Forelimb muscle (tissue), 1 donor: ENCODE measurements at places on chromosomes 16 and 17. TPM values are rescaled to one million over a fixed set of nuclear protein-coding genes. Genes with fewer than 3 reads are reported as not detected.

FBXO39 gene
- polyA plus RNA-seq: 0.20 TPM

TP53TG3B gene
- polyA plus RNA-seq: not detected

ABCC12 gene
- polyA plus RNA-seq: 0.33 TPM

MYH2 gene
- polyA plus RNA-seq: 74.3 TPM

MT1M gene
- 1.2 TPM for polyA plus RNA-seq

EXOC3L1 gene
- polyA plus RNA-seq: 12.9 TPM

GRCh38 chr17:80845069-80845862 lies 146.4 kb upstream of the CHMP6 start:
- no peak for DNase-seq

DNA sequence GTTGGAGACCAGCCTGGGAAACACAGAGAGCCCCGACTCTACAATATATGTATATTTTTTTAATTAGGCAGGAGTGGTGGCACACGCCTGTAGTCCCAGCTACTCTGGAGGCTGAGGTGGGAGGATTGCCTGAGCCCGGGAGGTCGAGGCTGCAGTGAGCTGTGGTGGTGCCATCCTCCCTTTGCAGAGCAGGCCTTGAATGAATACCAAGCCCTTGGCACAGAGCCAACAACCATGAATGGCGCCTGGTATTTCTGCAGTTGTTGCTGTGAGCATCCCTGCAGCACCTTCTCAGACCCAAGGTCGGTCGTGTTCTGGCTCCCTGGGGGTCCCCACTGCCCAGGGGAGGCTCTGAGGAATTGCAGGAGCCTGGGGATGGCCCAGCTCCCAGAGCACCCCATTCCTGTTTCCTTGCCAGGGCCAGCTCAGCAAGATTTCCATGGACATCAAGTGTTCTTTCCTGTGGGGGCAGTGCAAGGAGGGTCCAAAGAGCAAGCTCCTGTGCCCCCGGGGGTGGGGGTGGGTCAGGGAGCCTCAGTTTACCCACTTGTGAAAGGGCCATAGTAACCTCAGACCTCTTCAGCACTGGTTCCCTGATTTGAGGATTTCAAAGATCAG lies 25.6 kb upstream of the RMI2 start:
- DNase-seq: no peak

DNA sequence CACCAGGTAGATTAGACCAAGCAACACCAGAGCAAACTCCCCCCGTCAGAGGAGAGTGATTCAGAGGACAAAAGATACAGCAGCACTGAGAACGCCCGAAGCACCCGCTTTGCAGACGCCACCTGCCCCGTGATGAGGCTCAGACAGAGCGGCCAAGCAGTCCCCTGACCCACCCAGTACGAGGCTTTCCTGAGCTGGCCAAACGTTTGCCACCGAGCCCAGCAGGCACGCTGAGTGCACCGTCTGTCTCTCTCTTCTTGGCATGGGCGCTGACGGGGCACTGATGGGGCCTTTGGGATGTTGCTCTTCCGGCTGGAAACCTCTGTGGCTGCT lies 19.4 kb upstream of the WDR45B start:
- DNase-seq: no peak

DNA sequence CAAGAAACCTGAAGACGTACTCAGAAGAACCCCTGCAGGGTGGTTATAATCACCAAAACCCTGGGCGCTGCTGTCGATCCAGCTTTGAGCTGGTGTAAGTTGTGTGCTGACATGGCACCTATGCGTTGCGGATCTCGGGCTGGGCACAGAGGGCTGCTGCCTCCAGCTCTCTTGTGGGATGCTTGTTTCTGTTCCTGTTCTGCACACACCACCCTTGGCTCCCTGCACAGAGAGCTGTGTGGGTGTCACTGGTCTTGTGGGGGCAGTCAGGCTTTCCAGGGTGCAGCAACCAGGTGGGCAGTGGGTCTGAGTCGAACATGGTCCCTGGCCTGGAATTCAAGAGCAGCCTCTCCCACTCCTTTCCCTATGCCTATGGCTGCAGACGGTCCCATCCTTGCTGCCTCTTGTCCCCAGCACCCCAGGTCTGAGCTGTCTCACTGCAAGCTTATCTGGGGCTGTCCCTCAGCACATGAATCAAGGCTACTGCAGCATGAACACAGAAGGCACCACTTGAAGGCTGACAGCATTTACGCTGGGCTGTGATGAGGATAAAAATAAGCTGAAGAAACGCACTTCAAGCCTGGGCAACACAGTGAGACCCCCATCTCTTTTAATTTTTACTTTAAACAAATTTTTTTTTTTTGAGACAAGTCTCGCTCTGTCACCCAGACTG lies 20.1 kb downstream of the ZNF276 start:
- no peak for DNase-seq

DNA sequence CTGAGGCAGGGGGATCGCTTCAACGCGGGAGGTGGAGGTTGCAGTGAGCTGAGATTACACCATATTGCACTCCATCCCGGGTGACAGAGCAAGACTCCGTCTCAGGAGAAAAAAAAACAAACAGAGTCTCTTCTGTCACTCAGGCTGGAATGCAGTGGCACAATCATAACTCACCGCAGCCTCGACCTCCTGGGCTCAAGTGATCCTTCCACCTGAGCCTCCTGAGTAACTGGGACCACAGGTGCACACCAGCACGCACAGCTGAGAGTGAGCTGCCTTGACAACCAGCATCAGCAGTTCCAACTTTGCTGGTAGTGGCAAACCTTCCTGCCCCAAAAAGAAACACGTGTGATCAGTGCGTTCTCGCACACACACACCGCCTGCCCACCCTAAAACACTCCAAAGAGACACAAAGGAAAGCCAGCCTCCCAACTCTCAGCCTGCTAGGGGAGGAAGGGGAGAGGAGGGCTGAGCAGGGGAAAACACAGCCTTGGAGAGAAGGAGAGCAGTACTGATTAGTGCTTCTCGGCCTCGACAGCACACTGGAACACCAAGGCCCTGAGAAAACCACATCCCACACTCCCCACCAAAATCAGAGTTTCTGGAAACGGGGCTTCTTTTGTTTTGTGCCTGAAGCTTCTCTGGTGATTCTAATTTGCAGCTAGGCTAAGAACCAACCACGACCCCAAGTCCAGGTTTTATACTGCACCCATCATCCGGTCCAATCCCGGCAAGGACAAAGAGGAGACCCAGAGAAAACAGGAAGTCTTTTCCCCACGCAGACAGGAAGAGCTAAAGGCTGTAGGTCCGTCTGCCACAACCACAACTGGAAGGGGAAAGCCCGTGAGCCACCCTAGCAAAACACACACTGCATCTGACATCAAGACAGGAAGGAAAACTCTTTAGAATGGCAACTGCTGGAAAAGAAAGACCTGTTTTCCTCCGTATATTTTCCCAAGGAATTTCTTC lies 28.8 kb downstream of the ZCCHC14 start:
- DNase-seq: no peak

DNA sequence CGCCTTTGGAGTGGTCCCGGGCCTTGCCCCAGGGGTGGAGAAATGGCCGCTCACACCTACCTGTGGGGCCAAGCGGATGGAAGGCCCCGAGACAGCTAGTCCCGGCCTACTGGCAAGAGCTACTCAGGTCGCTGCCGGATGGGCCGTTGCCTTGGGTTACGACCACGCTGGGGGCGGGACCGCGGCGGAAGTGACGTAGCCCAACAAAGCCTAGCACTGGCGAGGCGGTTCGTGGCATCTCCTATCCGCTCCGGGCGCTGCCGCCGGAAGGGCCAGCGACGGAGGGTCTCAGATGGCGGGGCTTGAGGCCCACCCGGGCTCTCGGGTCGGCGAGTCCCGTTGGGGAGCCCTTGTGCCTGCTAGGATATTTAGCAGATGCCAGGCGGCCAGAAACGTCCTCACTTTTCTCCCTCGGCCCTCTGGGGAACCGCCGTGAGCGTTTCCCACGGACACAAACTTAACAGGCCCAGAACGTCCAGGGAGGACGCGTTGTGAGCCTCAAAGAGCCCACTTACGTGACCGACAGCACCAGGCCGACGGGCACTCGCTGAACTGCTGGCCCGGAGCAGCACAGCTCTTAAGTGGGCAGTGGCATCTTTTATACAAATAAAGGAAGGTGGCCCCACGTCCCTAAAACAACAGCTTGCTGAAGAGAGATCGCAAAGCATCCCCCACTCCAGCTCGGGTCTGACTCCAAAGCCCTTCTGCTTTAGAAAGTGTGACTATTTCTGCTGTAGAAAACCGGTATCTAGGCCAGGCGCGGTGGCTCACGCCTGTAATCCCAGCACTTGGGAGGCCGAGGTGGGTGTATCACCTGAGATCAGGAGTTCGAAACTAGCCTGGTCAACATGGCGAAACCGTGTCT lies at the start of gene C16orf46:
Gene C16orf46, minus strand, starts transcription at position 163 of the 865 bp plus-strand sequence. CDS start 13,283 bp downstream, outside the sequence.
- DNase-seq: peak; percentile 77

- DNase-seq: no peak
Observed at GRCh38 chr16:2090481-2090776, 42.6 kb downstream of the TSC2 start.

DNA sequence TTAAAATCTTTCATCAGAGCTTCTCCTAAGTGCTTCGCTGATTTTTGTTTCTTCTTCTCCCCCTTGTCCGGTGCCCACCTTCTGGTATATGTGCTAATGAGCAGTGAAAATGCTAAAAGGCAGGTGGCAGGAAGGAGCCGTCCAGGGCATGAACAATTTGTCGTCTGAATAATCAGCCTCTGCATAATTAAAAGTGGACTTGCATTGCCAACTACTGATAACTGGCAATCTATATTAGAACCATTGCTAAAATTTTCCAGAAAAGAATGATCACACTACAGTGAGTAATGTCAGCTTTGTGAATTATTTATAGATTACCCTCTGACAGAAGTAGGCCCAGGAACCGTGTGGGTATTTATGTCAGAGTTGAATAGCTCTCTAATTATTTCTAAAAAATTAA lies 28.1 kb downstream of the SERPINF1 start:
- DNase-seq: no peak

DNA sequence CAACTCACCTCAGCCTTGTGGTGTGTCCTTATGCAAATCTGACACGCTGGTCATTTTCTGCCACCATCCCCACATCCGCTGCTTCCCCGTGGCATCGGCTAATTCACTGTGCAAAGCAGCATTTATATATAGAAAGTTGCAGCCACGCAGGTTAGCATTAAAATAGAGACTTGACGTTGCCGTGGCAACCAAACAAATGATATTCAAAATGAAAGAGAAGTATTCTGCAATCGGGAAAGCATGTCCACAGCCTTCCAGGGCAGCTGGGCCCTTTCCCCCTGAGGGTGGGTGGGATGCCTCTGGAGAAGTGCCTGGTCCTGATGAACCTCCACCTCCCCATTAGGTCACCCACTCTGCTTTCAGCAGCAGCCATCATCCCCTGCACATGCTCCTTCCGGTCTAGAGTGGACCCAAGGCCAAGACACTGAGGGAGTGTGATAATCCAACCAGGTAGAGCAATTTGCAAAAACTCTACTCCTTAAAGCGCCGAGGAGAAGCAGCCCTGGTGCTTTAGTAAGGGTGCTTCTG lies 138.7 kb downstream of the GAS7 start:
- DNase-seq: no peak

GRCh38 chr16:13684819-13685563 lies 235.0 kb upstream of the ERCC4 start:
- no peak for DNase-seq

DNA sequence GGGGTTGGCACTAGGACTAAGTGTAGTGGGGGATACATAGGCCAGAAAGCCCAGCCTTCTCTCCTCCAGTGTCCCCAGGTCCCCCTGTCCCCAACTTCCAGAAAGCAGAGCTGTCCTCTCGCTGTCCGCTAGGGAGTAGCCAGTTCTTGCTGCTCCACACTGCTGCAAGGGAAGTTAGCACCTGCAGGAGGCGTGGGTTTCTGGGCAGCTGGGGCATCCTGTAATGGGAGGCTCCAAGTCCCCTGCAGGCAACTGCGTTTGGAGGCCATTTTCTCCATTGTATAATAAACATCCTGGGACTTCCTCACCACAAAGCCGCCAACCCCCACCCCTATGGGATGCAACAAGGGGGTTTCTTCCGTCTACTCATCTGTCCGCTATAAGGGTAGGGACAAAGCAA lies 1.7 kb downstream of the RPRML start:
- DNase-seq: no peak
